ENCODE measurements at places on chromosomes 6 and 20.

DNA sequence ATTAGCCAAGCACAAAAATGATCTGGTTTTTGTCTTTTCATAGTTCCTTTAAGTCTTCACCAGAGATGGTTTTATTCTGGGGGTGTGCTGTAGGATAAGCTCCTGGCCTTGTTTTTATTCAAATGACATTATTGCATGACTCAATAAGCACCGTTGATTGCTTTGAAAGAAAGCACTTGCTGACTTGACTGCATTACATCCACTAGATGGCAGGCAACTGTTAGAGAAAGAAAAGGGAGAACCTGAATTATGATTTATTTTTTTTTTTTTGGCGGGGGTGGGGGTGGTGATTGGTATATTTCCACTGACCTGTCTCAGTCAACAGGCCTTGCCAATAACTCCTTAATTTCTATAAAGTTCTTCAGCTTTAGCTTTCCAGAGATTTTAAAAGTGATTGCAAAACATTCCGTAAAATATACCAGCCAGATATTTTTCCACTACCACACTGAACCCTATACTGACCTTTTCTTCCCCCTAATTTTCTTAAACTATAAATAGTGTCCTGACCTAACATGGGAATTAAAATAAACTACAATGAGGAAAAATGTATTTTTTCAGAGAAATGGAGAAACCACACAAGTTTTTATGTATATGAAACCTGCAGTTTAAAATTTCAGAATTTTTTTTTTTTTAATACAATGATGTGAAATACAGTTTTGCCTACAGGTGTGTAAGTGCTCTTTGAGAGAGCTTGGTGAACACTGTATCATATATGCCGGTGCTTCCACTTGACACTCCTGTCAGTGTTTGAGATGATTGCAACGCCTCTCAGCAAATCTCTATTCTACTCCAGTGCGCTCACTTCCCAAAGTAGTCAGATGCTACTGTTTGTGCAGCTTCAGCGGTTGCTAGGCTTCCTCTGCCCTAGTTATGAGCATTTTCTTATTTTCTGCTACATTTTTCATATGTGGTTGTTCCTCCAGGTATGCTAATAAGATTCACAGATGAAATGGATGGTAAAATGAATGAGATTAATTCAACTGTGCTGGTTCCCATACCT lies 274.3 kb downstream of the CD109 start:
- no peak for DNase-seq

GRCh38 chr6:129432738-129433137 lies 277.2 kb downstream of the ARHGAP18 start:
- DNase-seq: no peak

DNA sequence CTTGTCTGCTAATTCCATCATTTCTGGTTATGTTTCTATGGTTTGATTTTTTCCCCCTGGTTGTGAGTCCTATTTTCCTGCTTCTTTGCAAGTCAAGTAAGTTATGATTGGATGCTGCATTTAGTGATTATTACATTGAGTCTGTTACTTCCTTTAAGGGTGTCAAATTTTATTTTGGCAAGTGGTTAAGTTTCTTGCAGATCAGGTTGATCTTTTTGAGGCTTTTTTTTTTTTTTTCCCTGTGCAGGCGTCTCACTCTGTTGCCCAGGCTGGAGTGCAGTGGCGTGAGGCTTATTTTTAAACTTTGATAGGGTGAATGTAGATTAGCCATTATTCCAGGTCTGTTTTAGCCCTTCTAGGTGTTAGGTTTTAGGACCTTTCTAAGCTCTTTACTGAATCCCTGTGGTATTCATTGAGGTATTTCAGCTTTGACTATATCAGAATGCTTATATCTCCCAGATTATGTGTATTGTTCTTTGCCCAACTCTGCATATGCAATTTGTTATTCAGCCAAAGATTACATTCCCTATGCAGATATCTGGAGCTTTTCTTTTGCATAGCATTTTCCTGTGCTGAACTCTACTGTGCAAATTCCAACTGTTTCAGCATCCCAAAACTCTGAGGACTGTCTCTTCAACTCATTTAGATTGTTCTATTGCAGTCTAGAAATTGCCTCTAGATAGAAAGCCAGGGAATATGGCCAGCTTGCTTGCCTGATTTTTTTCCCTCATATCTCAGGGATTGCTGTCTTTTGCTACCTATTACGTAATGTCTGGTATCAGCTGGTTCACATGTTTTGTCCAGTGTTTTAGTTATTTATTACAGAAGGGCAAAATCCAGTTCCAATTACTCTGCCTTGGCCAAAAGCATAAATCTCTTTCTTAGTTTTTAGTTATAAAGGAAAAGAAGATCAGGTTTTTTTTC lies 113.3 kb downstream of the AFG1L start:
- no peak for DNase-seq

GRCh38 chr6:87066449-87067333 lies 28.2 kb downstream of the CGA start:
- peak; percentile 25 for DNase-seq

GRCh38 chr6:17130786-17131185 lies 28.9 kb downstream of the STMND1 start:
- no peak for DNase-seq

- no peak for DNase-seq
These were observed 55.3 kb upstream of the SNX9 start for GRCh38 chr6:157767775-157768156.

DNA sequence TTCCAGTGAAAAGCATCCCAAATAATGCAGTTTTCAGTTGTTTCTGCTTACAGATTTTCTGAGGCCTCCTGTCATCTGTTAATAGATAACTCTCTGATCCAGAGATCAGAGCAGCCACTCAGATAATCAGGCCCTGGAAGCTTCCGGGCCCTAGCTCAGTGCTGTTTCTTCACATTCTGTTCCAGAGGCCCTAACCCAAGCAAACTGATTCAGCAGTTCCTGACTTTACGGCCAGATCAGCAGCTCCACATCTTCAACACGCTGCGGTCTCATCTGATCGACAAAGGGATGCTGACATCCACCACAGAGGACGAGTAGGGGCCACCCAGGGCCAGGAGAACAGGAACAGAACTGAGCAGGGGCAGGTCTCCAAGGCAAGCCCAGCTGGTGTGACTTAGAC lies 63.1 kb downstream of the CDS2 start:
- DNase-seq: no peak

DNA sequence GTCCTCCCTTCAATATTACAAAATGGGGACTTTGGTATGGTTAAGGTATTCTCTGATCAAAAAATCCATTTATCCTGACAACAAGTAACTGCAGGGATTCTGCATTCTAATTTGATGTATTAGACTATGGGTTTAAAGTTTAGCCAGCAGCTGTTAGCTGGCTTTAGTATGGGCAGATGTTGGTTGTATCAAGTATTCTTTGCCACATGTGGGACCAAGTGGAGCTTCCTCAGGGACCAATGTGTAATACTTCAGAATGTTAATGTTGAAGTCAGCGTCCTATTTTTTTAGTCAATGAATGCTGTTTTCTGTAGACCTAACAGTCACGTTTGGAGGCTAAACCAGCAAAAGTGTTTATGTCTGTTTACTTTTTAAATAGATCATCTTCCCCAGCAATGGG lies 41.4 kb downstream of the MOXD1 start:
- DNase-seq: no peak

- peak; percentile 19 for DNase-seq
These were observed 3.1 kb upstream of the LAMA5 start for GRCh38 chr20:62370115-62370806.

- no peak for DNase-seq
These were observed 185.0 kb upstream of the BMP2 start for GRCh38 chr20:6582449-6582848.

GRCh38 chr6:144651234-144651633 lies 366.1 kb downstream of the UTRN start:
- DNase-seq: no peak

GRCh38 chr6:7636151-7636550 lies 46.2 kb downstream of the SNRNP48 start:
- DNase-seq: no peak

DNA sequence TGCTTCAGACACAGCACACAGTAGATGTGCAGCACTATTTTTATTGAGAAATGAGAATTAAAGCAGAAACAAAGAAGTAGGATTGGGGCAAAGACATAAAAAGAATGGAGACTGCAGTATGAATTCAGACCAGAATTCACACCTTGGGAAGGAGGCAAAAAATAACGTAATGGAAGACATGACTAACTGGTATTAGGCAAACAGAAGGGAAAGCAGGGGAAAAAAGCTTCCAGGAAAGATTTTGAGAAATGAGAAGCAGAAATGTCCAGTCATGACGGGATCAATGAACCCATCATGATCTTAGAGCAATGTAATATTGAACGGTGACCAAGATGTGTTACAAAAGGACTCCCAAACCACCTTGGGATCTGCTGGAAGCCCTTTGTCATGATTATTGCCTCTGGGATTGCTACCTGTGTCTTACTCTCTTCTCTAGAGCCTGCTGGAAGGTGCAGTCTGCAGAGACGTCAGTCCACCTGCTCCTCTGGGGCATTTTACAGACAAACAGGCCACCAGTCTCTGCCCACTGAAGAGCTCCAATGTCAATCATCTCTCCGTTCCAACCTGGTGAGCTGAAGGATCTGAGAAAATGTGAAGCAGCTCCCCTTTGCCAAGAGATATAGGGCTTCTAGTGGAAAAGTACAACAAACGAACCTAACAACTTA lies 8.7 kb downstream of the NUDT3 start:
- DNase-seq: no peak

DNA sequence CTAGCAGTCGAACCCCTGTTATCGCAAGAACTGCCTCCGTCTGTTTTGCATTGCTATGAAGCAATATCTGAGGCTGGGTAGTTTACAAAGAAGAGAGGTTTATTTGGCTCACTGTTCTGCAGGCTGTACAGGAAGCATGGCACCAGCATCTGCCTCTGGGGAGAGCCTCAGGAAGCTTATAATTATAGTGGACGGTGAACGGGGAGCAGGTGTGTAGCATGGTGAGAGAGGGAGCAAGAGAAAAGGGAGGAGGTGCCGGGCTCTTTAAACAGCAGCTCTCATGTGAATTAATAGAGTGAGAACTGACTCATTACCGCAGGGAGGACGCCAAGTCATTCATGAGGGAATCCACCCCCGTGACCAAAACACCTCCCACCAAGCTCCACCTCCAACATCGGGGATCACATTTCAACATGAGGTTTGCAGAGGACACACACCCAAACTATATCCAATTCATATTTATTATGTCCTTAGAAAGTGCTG lies 172.6 kb upstream of the KCNG1 start:
- DNase-seq: peak; percentile 20
